GM19239 (cell line): ENCODE measurements at places on chromosomes 7 and 10.

- no peak for DNase-seq
These were observed 123.9 kb downstream of the LRRC4 start for GRCh38 chr7:127907110-127908040.

DNA sequence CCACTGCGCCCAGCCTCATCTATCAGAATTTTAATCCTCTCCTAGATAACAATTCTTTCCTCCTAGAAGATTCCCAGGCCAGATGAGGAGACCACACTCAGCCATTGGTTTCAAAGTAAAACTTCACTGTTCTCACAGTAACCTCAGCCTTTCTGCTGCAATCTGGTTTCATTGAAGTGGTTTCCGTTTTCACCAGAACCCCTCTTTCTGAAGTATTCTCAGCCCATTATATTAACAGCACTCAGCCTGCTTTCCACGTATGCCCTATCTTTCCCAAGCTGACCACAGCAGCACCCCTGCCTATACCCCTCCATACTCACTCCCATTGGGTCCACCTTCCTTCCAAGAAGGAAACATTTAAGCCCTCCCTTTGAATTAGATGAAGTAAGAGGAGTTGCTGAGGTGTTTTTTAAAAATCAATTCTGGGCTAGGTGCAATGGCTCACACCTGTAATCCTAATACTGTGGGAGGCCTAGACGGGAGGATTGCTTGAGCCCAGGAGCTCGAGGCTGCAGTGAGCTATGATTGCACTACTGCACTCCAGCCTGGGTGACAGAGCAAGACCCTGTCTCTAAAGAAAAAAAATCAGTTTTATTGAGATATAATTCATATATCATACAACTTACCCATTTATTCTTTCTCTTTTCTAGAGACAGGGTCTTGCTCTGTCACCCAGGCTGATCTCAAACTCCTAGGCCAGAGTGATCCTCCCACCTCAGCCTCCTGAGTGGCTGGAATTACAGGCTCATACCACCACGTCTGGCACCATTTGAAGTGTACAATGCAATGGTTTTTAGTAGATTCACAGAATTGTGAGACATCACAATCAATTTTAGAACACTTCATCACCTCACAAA is 11.3 kb downstream of the PLAU start:
- DNase-seq = no peak

DNA sequence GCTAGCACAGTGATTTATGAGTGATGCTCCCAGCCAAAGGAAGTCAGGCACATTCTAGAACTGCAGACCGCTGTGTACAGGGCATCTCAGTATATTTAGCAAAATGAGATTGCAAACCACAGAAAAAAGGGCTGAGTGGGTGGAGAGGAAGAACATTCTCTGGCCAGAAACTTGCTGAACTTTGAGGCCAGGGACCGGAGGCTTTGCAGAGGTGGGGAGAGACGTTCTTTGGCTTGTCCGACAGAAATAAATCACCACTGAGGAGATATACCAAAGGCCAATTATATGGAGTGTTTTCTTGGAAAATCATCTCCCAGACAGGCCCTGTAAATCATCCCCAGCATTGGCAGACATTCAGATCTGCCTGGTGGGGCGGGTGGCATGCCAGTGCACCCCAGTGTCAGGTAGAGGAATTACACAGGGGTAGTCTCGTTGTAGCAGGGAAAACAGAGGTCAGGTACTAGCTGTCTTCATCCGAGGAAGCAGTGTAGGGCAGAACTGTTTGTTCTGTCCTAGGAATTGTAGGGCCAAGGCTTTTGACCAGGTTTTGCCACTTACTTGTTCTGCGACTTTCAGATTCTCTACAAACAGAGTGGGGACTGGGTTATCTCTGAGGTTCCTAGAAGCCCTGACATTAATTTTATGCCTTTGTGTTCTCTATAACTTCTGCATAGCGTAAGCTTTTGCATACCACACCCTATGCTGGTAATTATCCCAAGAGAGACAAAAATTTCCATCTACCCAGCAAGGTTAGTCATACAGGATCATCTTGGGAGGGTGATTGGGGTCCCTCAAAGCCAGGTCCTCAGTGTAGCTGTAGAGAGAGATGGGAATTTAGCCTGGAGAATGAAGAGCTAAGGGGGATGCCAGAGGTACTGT is 655.6 kb downstream of the LRMDA start:
- DNase-seq = peak; percentile 13

GRCh38 chr7:34430456-34430855 is 227.6 kb upstream of the NPSR1 start:
- no peak for DNase-seq

GRCh38 chr7:131057794-131058070 is 269.9 kb upstream of the MKLN1 start:
- DNase-seq = no peak

- no peak for DNase-seq
These were observed 23.6 kb upstream of the ADCYAP1R1 start for GRCh38 chr7:31028417-31028992.

DNA sequence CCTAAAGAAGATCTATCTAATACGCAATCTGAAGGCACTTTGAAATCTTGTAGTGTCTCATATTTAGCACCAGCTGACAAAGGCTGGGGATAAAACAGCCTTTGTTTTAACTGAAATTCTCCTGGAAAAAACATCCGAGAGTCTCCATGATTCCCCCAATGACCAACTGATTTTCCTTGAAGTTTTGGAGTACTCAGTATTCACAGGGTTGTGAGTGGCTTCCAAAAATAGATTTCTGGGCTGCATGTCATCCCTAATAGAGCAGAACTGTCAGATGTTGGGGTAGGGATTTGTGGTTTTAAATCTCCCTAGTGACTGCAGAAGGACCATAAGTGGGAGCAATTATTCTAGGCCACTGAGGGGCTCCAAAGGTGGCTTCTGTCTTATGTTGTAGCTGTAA is 206.4 kb downstream of the TAX1BP1 start:
- no peak for DNase-seq

DNA sequence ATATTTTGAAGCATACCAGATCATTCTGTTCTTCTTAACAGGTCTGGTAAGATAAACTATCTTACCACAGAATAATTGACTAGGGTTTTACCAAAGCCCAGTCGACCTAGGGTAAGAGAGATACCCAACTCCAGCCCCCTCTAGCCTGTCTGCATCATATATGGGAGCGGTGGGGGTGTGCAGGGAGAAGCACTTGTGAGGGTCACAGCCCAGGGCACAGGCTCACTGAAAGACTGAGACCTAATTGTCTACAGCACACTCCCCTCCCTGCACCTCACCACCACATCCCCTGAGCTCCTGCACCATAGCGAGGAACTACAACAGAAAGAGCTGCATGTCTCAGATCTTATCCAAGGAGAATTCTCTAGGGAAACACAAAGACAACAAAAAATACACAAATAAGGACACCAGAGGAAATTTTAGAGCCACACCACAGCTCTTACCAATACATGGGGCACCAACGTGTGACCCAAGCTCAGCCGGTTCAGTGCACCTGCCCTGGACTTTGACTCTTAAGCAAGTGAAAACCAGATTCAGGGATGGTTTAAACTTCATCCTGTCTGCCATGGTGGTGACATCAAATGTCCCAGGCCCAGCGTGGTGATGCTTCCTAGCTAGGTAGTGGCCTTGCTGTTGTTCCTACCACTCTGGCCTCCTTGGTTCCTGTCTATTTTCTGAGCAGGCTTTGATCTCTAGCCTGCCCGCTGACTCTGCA is 150.8 kb downstream of the HERPUD2 start:
- no peak for DNase-seq

- no peak for DNase-seq
These were observed 7.5 kb upstream of the ATP6V0E2 start for GRCh38 chr7:149866139-149866778.

- DNase-seq = no peak
These were observed 132.6 kb downstream of the DYNC2I1 start for GRCh38 chr7:158988996-158989395.

DNA sequence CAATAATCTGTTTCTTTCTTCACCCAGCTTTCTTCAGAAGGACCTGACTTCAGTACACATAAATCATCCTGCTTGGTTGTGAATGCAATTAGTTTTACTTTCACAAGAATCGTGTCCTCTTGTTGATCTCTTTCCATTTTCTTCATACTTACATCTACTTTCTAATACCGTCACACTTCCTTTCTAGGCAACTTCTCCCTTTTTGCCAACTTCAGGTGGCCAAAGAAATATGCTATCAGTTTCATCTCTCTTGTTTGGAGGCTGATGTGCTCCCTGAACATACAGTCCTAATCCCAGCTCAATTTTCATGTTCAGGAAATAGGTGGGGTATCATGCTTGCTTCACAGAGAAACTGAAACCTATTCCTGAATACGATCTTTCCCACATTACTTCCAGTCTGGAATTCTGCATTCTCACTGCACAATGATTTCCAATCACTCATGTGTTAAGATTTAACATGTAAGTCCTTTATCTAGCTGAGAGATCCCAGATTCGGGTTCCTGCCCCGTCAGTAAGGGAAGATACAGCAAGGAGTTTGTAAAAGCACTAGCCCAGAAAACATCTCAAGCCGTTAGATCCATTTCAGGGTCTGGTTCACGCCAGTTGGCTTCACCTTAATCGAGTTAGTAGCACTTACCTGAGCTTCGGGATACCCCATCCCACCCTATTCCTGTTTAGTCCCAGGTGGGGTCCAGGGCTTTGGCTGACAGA is 994 bp downstream of the SLC25A28 start:
- peak; percentile 18 for DNase-seq

- DNase-seq = no peak
These were observed 35.0 kb downstream of the ENTPD1 start for GRCh38 chr10:95790982-95791381.

DNA sequence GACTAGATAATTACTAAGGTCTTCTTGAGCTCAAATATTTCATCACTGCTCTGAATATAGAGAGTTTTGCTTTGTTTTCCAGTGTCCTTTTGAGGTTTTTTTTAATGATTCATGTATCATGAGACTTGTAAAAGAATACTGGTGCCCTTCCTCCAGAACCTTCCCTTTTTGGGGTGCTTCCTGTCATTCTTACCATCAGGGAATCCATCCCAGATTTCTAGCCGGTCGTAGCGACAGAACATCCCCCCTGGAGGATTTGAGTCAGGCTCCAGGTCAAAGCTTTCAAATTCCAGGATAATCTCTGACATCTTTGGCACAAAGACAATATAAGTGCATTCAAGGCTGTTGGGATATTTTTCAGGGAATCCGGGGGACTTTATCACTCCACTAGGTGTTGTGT is 71.0 kb downstream of the NRP1 start:
- DNase-seq = no peak

- DNase-seq = no peak
These were observed 155.6 kb downstream of the PKD1L1 start for GRCh38 chr7:47792521-47793121.

- no peak for DNase-seq
These were observed 336.2 kb downstream of the WDR11 start for GRCh38 chr10:121187391-121187790.

DNA sequence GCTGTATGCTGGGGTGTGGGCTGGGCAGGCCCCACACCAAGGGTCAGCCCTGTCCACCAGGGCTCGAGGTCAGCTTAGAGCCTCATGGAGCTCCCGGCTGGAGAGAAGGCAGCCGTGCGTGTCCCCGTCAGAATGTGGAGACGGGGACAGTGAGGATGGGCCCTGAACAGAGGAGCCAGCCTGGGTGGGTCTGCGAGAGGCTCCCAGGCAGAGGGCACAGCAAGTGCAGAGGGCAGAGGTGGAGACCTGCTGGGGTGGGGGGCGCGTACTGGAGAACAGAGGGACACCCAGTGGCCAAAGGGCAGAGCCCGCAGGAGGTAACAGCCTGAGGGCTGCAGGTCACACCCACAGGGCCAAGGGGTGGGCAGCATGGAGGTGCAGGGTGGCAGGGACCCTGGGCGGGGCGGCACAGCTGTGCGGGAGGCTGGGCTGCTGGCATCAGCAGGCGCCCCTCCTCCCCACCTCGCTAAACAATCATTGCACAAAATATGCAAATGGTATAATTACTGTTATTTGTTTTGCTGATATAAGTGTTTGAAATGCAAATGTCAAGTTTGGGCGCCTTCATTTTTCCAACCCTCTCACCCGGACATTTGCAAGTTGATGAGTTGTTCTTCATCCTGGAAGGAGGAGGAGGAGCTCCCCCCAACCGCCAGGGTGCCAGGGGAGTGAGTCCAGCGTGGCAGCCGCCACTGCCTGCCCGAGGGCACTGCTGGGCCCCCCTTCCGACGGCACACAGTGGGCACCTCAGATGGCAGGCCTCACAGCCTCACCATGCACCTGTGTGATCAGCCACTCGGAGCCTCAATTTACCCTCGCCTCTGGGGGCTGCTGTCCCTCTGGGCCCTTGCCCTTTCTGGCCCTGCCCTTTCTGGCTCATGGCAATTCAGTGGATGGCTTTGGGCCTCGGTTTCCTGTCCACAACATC is 35.0 kb downstream of the ELFN1 start:
- DNase-seq = no peak

DNA sequence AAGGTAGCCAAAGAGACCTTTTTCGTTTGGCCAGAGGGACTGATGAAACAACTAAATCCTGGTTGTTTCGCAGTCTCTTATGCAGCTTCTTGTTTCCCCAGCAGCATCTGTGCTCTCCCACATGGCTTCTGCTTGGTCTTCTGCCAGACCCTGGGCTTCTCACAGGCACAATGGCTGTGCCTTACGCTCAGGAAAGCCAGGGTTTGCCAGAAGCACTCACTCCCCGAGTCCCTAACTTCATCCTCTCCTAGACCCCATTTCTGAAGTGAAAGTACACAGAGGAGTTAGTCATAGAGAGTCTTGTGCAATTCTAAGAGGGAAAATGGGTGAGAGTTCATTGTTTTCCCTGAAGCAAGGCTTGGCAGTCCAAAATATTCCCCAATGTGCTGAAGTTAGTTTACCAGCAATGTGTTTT is 121.7 kb downstream of the EVX1 start:
- no peak for DNase-seq

DNA sequence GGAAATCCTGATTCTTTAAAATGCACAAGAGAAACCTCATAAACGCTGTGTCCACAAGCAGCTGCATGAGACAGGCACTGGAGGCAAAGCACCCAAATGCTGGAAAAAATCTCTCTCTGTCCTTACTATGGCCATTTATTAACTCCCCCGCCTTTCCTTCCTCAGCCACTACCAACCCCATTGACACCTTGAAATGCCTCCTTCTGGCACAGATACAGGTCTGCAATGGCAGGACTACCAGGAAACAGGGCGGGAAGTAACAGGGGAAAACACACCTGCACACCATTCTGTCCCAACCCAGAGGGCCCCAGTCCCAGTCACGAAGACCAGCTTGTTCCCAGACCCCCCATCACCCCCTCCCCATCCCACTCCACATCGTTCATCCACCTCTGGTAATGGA is 224.3 kb downstream of the PARD3 start:
- no peak for DNase-seq

DNA sequence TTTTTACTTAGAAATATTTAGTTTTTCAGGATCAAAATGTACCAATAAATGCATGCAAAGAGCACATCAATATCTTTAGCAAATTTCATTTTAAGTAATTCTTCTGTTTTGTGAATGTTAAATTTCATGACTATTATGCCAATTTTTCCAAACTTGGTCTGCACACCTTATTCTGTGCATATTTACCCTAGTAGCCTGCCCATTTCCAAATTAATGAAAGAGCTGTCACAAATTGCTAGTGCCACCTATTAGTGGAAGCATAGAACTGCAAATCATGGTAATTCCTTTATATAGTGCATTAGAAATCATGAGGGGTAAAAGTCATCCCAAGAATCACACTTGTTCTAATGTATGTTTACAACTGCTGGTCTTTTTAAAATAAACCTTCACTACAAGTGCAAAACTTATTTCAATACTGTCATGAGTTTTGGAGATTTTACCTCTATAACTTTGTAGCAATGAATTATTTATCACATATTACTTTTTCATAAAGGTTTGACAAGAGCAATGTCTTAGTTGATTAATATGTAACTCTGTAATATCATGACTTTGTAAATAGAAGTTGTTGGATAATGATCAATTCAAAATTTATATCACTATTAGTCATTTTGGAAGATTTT is 5.7 kb downstream of the SEMA3A start:
- no peak for DNase-seq

- DNase-seq = no peak
These were observed 43.6 kb downstream of the ADRB1 start for GRCh38 chr10:114087255-114087654.
